ENCODE measurements at places on chromosomes 6 and 20.
A peak's percentile ranks its signal among the peaks of the same experiment; 100 is the strongest.

DNA sequence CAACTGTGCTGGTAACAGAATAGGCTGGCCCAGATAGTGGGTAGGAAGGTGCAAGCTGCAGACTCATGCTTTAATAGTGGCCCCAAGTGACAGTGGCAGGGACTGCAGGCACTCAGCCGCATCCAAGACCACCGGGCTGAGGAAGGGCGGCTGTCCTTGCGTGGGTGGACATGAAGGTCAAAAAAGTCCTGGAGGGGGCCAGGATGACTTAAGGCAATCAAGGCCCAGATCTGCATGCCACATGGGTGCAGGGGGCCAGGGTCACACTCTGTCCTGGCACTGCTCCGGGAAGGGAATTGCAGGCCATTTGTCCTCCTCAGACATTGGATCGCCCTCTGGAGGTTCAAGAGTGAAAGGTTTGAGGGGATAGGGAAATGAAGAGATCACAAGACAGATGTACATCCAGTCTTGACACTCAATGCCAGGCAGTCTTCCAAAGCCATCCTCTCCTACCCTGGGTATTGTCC lies 10.4 kb upstream of the VNN2 start:
- peak; percentile 38 for DNase-seq

DNA sequence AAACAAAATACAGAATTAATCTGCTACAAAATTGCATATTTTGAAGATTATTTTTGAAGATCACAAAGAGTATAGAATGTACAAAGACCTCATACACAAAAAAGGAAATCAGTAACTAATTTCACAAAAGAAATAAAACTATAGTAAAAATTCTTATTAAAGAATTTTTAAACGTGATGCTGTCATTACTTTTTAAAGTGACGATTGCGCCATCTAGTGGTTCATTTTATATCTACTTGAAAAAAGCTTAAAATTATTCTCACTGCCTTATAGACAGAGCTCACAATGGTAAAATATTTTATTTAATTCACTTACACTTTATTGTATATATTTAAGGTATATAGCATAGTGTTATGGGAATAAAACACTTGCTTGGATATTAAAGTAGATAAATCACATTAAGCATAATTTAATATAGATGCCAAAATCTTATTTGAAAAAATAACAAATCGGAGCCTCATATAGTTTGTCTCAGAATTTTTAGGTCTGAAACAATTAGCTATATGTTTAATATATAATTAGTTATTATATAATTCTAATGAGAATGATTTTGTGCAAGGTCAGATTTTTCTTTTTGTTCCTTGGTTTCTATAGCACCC lies 128.8 kb downstream of the PHF3 start:
- peak; percentile 43 for DNase-seq

DNA sequence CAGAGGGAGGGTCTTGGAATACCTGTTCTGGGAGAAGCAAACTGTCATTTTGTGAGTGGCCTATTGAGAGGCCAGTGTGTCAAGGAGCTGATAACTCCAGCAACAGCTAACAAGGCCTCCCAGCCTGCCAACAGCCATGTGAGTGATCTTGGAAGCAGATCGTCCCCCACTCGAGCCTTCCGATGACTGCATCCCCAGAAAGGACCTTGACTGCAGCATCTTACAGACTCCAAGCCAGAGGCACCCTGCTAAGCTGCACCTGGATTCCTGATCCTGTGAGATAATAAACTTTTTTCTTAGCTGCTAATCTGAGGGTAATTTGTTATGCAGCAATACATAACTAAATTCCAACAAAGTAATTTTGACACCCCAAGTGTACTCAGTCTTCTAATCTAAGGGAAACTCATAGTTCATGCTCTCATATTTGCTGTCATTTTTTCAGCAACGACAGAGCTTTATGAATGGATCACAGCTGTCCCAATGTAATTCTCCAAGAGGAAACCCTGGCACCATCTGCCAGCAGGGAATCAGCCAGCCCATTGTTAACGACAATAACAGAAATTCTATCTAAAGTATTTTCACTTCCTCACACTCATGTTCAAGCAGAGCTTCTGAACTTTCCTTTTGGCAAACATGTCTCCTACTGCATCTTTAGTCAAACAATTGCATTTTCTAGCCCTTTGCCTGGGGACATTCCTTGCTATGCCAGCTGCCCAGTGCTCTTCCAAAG lies 470.2 kb upstream of the BTBD3 start:
- DNase-seq: no peak

GRCh38 chr6:36290668-36291620 lies 21.1 kb downstream of the PNPLA1 start:
- peak; percentile 17 for DNase-seq

DNA sequence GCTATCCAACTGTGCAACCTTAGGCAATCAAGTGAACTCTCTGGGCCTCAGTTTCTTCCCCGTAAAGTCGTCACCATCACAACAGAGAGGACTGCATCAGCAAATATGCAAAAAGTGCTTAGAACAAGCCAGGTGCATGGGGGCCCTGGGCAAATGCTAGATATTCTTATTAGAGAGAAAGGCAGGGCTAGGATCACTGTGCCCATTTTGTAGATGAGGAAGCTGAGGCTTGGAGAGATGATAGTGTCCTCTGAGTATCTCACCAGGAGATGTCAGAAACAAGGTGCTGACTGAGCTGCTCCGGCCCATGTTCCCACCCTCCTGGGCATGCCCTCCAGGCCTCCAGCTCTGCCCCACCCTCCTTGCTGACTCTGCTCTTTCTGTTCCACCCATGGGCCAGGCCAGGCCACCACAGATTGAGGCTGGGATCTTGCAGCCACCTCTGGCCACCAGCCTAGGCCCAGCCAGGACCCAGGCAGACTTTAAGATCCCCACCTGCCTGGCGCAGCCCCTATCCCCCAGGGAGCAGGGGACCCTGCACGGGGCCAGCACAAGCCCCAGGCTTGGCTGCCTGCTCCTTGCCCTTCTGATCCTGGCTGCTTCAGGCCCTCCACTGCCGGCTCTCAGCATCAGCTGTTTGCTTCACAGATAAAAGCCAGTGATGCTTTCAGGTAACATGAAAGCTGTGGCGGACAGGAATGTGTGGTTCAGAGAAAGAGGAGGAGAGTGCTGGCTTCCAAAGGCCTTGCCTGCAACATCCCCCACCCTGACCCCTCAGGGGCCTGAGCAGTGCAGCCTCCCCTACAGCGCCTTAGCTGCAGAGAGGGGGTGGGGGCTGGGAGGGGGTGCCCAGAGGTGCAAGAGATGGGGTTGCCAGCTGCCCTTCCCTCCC lies 47.6 kb downstream of the GRM4 start:
- no peak for DNase-seq

GRCh38 chr6:113560908-113561307 lies 296.2 kb upstream of the MARCKS start:
- DNase-seq: peak; percentile 74

DNA sequence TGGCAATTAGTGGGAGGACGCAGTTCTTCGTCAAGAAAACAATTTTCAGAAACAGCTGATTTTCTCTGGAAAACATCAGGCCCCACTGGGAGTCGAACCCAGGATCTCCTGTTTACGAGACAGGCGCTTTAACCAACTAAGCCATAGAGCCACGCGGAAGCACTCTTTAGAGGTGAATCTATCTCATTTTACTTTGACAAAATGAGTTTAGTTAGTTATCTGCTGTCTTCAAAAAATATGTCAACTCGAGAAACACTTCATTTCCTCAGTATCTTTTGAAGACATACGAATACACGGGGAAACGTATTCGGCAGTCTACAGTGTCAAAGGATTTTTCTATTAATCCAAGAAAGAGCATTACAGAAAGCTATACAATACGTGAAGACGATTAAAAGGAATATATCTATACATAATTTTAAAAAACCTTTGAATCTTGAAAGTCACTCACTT lies 26.7 kb downstream of the GPX6 start:
- peak; percentile 58 for DNase-seq

GRCh38 chr6:166449036-166449435 lies 66.3 kb upstream of the MPC1 start:
- DNase-seq: no peak

DNA sequence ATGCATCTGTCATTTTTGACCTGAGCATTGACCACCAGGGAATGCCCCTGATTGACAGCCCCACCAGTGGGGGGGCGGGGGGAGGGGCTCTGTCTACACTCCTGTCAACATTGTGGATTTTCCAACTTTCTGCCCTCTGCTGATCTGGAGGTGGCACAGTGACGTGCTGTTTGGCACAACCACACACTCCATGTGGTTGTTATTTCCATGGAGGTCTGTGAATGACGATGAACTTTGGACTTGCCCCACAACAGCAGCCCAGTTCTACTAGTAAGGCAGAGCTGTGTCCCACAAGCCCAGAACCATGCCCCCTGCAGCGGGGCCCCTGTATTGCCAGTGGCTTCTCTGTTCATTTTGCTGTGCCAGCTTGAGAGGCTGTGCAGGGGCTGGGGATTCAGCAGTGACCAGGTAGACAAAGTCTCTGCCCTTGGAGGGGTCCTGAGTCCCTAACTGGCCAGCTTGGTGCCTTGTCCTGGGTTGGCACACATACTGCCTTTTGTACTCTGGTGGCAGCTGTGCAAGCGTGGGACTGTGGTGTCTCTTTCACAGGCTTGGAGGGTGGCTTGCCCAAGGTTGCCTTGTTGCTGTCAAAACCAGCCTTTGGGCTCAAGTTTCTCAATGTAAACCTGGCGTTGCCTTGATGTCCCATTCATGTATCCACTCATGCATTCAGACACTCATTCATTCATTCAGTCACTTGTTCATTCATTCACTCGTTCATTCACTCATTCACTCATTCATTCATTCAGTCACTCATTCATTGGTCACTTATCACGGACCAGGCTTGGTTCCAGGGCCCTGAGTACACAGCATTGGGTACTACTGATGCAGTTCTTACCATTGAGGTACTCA lies 108.5 kb downstream of the SYCP2 start:
- no peak for DNase-seq

GRCh38 chr6:107330168-107330567 lies 129.2 kb downstream of the PDSS2 start:
- no peak for DNase-seq

GRCh38 chr6:145017516-145017915 lies 717.8 kb downstream of the EPM2A start:
- DNase-seq: peak; percentile 44

- DNase-seq: no peak
Measured at GRCh38 chr6:143264986-143265764, 185.3 kb downstream of the ADAT2 start.

GRCh38 chr20:21344961-21345360 lies 41.8 kb downstream of the XRN2 start:
- no peak for DNase-seq

DNA sequence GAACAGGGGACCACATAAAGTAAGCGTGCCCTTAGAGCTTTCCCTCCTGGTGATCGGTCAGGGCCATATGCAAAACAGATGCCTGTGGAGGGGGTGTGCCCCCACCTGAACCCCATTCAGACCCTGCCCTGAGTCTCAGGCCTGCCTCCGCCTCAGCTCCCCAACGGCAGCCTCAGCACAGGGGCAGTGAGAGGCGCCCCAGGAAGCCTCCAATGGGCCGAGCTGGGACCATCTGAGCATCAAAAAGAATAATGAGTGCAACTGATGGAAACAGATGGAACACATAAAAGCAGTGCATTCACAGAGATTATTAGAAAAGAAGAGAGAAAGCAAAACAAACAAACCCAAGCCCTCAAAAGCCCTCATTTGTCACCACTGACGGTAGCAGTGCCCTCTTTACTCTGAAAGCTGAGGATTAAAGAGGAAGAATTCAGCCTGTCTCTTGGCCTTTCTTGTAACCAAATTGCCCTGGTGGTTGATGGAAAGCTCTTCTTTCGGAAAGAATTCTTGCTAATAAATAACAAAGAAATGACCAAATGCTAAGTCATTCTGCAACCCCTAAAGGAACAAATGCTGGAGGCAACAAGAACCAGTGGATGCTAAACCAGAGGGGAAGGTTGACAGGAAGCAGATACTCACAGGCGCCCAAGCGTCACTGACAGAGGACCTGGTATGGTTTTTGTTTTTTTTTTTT lies 6.8 kb downstream of the ADISSP start:
- no peak for DNase-seq

- DNase-seq: peak; percentile 65
Measured at GRCh38 chr20:10093087-10093591, 58.4 kb downstream of the ANKEF1 start.

GRCh38 chr20:41428285-41428684 lies 61.7 kb upstream of the EMILIN3 start:
- DNase-seq: peak; percentile 90

- DNase-seq: peak; percentile 48
Measured at GRCh38 chr6:27238010-27238983, 9.2 kb upstream of the PRSS16 start.

GRCh38 chr20:42082611-42083010 lies 464.4 kb upstream of the CHD6 start:
- peak; percentile 1 for DNase-seq

- no peak for DNase-seq
Measured at GRCh38 chr6:39494998-39495397, 172.5 kb upstream of the KCNK16 start.
